ENCODE measurements at places on chromosomes 6 and 20. TPM values are rescaled to one million over a fixed set of nuclear protein-coding genes. Genes with fewer than 3 reads are reported as not detected.

Gene BPIFB2
- total RNA-seq = not detected

Gene TMC2
- not detected for total RNA-seq

Gene CLDN20
- total RNA-seq = not detected

Gene PABPC1L
- total RNA-seq = 0.44 TPM

Gene LTB
- total RNA-seq = 9.2 TPM

Gene RBPJL
- not detected for total RNA-seq

All from lung microvascular endothelial cell (primary cell).